ENCODE measurements at places on chromosomes 6 and 20.

- DNase-seq, result no peak
Measured at GRCh38 chr6:159899994-159900745, 9.4 kb downstream of the MAS1 start.

DNA sequence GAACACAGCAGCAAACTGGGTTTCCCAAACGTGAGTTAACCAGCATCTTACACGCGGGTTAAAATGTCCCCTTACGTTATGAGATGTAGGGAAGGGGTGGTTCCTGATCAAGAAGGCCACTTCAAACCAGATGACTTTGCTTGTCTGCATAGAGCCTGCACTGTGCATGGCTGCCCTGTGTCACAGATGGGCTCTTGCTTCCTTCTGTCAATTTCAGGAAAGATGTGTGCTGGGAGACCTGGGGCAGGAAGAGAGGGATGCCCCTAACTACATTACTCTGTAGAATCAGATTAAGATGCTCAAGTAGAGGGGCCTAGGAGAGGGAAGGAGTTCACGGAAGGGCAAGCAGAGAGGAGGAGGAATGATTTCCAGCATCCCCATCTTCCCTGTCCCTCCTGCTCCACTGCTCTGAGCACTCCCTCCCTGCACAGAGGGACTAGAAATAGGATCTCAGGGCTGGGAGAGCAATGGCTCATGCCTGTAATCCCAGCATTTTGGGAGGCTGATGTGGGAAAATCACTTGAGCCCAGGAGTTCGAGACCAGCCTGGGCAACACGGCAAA lies 63.5 kb upstream of the ZMYND8 start:
- DNase-seq, result no peak

DNA sequence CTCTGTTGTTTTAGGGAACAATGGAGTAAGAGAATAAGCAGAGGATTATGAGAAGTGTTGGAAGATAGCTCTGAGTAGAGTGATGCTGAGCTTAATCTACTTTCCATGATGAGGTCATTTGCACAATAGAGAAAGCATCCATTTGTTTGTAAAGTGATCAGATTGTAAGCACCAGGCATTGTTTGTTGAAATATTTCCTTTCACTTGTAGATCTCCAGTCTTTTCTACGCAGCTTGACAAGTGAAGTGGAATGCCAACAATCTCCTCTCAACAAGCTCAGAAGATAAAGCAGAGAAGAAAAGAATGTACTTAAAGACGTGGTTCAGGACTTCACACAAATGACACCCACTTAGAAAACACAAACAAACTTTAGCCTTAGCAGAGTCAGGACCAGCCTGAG lies 80.1 kb upstream of the MARCKS start:
- no peak for DNase-seq

GRCh38 chr6:106460481-106460880 lies 100.0 kb downstream of the CRYBG1 start:
- DNase-seq, result no peak

DNA sequence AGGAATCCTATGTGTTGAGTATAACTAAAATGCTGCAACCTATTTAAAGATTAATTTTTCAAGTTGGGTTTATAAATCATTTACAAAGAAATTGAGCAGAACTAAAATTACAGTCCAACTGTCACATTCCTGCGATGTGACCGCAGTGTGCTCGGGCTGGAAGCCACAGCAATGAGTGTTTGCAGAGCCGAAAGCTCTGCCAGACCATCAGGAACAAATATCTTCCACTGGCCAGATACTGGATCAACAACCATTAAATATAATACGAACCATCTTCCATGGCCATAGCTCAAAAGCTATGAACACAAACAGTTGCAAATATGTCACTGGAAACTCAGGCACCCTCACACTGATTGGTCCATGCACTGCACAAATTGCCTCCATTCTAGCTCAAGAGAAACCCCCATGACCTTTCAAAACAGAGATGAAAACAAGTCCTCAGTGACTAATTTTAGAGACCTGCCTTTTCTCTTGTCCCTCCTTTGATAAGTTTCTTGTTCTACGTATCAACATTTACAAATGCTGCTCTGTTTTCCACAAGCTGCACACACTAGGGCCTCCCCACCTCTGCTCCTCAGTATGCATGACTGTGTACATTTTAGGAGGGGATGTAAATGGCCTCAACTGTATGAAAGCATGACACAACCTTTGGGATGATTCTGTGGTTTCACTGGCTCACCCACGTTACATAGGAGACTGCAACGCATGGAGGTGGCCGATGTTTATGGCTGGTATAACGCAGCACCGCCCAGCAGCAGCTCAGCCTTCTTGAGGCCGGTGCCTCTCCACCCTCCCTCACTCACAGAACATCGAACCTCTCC lies 171.7 kb downstream of the WDR27 start:
- no peak for DNase-seq

- no peak for DNase-seq
Measured at GRCh38 chr6:8570256-8570920, 135.0 kb upstream of the SLC35B3 start.

GRCh38 chr6:145723646-145724045 lies 11.7 kb downstream of the EPM2A start:
- no peak for DNase-seq

DNA sequence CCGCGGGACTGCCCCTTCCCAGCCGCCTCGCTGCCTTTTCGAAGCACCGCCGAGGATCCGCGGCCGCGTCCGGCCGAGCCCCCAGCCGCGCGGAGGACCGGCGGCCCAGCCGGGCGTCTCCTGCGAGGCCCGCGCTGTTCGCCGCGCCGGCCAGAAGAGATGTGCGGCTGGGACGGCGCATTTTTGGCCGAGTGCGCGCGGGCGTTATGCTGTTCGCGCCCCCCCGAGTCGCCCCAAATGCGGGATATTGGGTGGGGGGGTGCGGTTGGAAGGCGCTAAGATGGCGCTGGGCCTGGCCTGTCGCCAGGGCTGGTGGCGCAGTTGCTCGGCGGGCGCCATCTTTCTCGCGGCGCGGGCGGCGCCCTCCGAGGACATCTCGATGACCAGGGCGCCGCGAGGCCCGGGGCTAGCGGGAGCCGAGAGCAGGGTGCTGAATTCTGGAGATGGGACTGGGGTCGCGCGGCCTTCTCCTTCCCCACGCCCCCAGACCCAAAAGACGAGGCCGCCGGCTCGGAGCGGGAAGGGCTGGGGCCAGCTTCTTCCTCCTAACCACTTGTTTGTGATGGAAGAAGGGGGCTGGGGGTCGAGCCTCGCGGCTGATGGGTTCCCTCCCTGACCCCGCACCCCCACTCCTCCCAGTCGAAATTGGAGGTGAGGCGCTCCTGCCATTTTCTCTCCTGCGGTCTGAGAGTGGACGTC lies 1.5 kb downstream of the BICRAL start:
- DNase-seq, result peak; percentile 88

GRCh38 chr6:13303668-13304017 lies 24.7 kb downstream of the TBC1D7 start:
- DNase-seq, result peak; percentile 87

DNA sequence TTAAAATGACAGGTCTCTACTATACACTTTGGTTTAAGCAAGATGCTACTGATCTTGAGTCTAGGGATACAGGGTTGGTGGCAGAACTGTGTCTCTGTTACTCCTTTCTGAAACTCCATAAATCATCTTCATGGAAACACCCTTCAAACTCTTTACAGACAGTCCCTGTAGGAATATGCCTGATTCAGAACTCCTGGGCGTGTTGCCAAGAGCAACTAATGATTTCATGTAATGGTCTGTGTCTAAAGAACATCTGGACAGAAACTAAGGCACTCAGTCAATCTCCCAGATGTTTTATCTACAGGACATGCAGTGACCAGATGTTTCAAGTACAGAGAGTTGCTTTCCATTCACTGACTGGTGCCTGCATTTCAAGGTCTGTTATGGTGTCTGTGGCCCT lies 464.4 kb upstream of the CHD6 start:
- peak; percentile 77 for DNase-seq

Data from sciatic nerve (tissue), 2 donors.